Stimulated activated CD4-positive, alpha-beta T cell treated with anti-CD3 and anti-CD28 coated beads, Interleukin-1b, Interleukin-23, amount 100 ng/mL, for 1 hour (primary cell): ENCODE measurements at places on chromosomes 5 and 9.

DNA sequence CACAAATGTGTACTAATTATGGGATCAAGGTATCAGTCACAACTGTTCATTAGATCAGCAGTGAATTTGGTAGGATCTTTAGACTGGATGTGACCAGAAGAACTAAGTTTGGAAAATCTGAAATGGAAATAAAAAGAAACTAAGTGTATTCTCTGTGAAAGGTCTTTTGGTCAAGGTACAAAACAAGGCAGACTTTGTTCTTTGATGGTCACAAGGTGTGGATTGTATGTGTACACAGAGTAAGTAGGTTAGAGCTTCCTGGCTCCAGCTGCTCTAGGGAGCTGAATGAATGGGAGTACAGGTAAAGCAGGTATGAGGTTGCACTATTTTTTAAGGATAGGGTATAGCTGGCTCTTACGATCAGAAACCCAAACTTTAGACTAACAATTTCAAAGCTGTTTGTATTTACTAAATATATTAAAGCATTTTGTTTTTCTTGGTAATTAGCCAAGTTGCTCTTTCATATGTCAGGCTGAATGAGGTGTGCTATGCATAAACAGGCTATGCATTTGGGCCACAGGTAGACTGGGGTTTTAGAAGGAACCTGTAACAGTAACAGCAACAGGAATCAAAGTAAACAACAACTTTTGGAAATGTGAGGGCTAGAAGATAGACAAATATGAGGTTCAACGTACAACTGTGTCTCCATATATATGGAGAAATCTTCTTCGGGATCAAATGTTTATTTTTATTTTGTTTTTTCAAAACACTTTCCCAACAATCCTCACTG is 32.5 kb downstream of the FAM169A start:
- no peak for DNase-seq

- DNase-seq: no peak
These were observed 241.8 kb downstream of the GAS1 start for GRCh38 chr9:86705490-86705889.

DNA sequence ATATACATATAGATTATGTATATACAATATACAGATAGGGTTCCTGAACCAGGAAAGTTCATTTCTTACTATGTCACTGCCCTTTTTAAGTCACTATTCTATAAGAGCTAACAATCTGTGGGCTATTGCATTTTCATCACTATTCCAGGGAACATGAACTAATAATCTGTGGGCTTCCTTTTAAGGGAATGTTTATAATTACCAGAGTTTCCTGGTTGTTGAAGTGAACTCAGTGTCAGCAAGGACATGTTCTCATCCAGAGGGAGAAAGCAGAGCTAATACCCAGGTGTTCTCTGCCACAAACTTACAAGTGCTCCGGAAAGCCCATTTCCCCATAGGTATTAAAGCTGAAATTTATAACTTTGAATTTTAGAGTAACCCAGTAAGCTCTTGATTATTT is 69.6 kb downstream of the CWC27 start:
- no peak for DNase-seq

- no peak for DNase-seq
These were observed 52.7 kb upstream of the TESK1 start for GRCh38 chr9:35552376-35552775.

DNA sequence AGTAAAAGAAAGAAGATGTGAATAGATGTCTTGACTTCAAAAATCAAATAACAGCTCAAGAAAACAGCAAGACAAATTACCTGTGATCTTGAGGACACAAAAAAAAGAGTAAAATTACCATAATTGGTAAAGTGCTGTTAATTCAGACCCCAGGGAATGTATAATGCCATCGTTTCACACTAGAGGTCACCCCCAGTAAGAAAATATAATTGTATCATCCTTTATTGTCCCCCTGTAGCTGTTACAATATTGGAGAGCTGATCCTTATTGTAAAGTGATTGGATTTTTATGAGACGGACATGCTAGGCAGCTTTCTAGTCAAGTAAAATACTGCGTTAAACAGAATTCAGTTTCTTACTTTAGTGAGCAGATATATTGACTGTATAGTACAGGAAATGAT is 377.0 kb downstream of the TLE1 start:
- no peak for DNase-seq

DNA sequence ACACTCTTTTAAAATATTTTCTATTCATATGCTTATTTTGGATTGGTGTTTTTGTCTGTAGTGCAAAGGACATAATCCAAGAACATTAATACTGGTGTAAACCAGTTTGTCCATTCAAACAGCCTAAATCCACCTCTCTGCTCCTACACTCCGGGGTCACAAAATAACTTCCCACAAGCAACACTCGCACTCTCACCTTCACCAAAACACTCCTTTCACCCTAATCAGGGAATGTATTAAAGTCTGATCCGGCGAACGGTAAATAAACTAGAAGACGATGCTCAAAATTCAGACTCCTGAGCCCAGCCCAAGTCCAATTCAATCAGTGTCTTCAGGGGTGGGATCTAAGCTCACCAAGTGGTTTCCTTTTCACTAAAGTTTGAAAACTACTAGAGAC is 649 bp downstream of the AP3B1 start:
- no peak for DNase-seq

DNA sequence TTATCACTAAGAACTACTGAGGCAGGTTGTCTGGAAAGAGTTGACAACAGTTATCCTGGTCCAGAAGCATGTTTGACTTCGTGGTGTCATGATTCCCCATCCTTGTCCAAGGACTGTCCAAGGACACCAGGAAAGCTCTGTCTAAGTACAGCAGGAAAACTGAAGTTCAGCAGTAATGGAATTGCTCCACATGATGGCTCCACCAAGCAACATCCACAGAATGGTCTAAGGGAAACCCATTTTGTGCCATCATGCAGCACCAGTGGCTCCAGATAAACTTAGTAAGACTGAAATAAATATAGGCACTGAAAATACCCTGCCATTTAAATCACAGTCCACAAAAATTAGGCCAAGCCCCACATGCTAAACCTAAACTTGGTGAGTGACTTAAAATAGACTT is 192.8 kb downstream of the CDH18 start:
- no peak for DNase-seq

DNA sequence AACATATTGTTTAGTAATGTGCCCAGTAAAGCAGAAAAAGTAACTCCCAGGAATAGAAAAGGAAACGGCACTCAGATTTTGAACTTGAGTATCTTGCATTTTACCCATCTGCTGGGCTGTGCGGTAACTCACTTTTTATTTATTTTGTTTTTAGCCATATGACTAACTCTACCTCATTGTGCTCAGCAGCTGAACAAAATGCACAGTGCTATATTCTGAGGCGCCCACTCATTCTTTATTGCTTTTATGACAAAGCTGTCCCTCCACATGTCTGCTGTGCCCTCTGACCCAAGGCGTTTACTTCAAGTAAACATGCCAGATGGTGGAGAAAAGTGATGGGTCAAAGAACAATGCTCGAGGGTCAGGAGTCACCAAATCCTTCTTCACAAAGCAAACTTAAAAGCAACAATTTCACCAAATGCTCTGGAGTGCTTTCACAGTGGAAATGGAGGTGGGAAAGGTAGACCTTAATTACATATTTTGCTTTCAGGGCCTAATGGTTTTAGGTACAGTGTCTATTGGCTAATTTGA is 215.2 kb upstream of the ELAVL2 start:
- no peak for DNase-seq

DNA sequence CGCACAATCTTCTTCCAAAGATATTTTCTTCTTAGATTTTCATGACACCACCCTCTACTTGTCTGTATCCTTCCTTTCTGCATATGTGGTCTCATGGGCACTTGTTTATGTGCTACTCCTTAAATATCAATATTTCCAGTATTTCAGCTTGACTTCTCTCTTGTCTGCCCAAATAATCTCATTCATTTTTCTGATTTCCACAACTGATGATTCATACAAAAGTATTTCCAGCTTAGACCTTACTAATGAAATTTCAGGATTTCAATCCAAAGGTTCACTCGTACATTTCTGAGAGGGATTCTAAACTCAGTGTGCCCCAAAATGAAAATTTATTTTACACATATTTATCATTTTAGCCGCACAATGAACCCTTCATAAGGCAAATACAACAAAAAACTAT is 928.9 kb upstream of the C9orf72 start:
- no peak for DNase-seq
